ENCODE measurements at places on chromosomes 16 and 17.
A peak's percentile ranks its signal among the peaks of the same experiment; 100 is the strongest.

DNA sequence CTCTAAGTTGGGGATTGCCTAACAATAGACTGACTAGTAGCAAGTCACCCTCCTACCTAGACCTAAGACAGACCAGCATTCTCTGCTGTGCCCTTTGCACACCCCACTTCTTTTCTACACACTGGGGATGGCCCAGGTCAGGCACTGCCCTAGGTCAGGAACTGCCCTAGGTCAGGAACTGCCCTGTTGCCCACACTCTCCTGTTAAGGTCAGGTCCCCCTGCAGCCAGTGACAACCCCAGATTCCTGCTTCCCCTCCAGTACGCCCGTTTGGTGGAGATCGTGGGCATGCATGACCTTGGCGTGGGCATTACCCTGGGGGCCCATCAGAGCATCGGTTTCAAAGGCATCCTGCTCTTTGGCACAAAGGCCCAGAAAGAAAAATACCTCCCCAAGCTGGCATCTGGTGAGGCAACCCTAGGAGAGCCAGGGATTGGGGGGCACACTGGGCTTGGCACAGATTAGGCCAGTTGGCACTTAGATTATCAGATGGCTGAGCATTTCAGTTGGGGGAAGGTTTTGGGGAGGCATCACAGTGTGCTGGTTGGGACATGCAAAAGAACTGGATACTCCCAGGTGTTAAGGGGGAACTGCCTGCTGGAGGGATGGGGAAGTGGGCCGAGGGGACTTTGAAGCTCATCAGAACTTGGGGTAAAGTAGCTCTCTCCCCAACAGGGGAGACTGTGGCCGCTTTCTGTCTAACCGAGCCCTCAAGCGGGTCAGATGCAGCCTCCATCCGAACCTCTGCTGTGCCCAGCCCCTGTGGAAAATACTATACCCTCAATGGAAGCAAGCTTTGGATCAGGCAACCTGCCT, 1.7 kb downstream of the ACADVL start:
- peaks cover 33% of the 10 kb centered on the region for H3K36me3 ChIP-seq
- no peak for DNase-seq
- H3K27me3 ChIP-seq = peaks cover 8% of the 10 kb centered on the region
- H3K4me3 ChIP-seq = peak overlapping the region; percentile 94
- H3K4me1 ChIP-seq = peaks cover 47% of the 10 kb centered on the region
- H3K27ac ChIP-seq = peak overlapping the region; percentile 73

DNA sequence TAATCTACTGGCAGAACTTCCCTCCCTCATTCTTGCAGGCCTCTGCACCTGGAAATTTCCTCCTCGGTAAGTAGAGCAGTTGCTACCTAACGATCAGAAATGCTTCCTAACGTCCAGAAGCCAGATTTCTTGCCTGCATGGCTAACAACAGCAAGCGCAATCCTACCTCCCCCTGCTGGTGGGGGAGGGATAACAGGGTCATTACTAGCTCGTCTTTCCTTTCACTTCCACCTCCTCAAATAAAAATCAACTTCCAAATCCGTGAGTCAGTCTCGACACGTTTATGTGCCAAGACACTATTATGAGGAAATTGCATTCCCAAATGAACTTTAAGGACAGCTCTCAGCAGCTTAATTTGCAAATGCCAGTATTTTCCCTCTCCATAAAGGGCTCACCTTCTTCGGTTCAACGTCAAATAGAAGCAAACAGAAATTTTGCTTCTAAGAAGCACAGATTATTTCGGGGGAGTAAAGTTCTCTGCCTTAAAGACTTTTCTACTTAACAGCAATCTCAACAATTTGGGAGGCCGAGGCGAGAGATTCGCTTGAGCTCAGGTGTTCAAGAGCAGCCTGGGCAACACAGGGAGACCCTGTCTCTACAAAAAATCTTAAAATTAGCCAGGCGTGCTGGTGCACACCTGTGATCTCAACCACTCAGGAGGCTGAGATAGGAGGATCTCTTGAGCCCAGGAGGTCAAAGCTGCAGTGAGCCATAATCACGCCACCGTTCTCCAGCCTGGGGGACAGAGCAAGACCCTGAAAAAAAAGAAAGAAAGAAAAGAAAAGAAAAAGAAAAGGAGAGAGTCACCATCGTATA, 188.6 kb upstream of the PSMD7 start:
- H3K27ac ChIP-seq = no peak overlapping the region
- no peaks in the 10 kb centered on the region for H3K36me3 ChIP-seq
- no peaks in the 10 kb centered on the region for H3K4me1 ChIP-seq

GRCh38 chr17:4195306-4195705, 52.3 kb downstream of the CYB5D2 start:
- H3K4me3 ChIP-seq = no peak overlapping the region
- no peaks in the 10 kb centered on the region for H3K27me3 ChIP-seq
- H3K27ac ChIP-seq = no peak overlapping the region
- DNase-seq = no peak
- peaks cover 42% of the 10 kb centered on the region for H3K36me3 ChIP-seq
- no peaks in the 10 kb centered on the region for H3K4me1 ChIP-seq

GRCh38 chr17:67534941-67535340, 157.9 kb downstream of the PITPNC1 start:
- H3K27me3 ChIP-seq = no peaks in the 10 kb centered on the region
- no peak overlapping the region for H3K27ac ChIP-seq
- H3K4me3 ChIP-seq = no peak overlapping the region
- H3K4me1 ChIP-seq = peaks cover 4% of the 10 kb centered on the region
- no peak for DNase-seq

GRCh38 chr16:88067530-88068411, 116.5 kb downstream of the BANP start:
- no peak overlapping the region for H3K27ac ChIP-seq
- H3K36me3 ChIP-seq = peaks cover 7% of the 10 kb centered on the region
- H3K27me3 ChIP-seq = no peaks in the 10 kb centered on the region
- no peaks in the 10 kb centered on the region for H3K4me1 ChIP-seq
- H3K4me3 ChIP-seq = no peak overlapping the region

DNA sequence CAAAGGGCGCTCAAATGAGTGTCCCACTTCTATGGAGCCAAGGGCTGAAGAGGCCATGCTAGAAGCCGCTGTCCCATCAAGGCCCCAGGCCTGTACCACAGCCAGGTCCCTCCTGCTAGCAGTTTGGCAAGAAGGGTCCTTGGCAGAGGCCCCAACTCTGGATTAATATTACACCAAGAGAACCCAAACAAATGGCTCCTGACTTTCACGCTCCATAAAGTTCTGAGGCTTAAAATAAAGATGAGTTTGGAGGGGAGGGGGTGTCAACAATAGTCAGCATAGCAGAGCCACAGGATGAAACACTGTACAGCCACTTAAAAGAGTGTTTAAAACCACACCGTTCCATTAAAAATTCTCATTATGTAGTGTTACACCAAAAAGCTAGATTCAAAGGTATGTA, 30.5 kb downstream of the CUEDC1 start:
- H3K27me3 ChIP-seq = peaks cover 49% of the 10 kb centered on the region
- H3K27ac ChIP-seq = no peak overlapping the region
- no peak for DNase-seq
- no peaks in the 10 kb centered on the region for H3K36me3 ChIP-seq
- H3K4me3 ChIP-seq = no peak overlapping the region

DNA sequence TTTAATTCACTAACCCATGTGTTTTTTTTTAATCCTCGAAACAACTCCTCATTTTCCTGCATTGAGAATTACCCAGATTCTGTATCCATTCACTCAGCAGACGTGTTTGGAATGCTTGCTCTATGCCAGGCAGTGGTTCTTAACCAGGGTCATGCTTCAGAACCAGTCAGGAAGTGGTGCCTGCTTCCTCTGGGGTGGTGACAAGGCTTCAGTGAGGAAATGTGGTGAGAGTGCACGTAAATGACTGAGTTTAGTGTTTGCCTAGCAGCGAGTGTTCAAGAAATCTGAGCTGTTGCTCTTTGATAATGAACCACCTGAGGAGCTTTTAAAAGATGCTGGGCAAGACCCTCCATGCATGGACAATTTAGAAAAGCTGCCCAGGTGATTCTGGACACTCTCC, 9.9 kb downstream of the ZFP90 start:
- no peak overlapping the region for H3K4me3 ChIP-seq
- H3K27me3 ChIP-seq = no peaks in the 10 kb centered on the region
- peak; percentile 59 for DNase-seq

GRCh38 chr16:66850115-66850815, 6.1 kb downstream of the CA7 start:
- H3K36me3 ChIP-seq = no peaks in the 10 kb centered on the region
- peaks cover 16% of the 10 kb centered on the region for H3K4me1 ChIP-seq
- H3K27ac ChIP-seq = no peak overlapping the region
- DNase-seq = peak; percentile 11
- peaks cover 49% of the 10 kb centered on the region for H3K27me3 ChIP-seq

GRCh38 chr17:8618825-8619224, 11.7 kb downstream of the MYH10 start:
- H3K4me3 ChIP-seq = no peak overlapping the region
- H3K4me1 ChIP-seq = no peaks in the 10 kb centered on the region
- no peak for DNase-seq
- peaks cover 18% of the 10 kb centered on the region for H3K27me3 ChIP-seq
- H3K36me3 ChIP-seq = peaks cover 4% of the 10 kb centered on the region

GRCh38 chr17:65660947-65661346, 99.5 kb upstream of the AXIN2 start:
- peaks cover 5% of the 10 kb centered on the region for H3K27me3 ChIP-seq
- no peak for DNase-seq
- no peak overlapping the region for H3K27ac ChIP-seq
- H3K4me1 ChIP-seq = peaks cover 2% of the 10 kb centered on the region

GRCh38 chr17:14940108-14940937, 324.8 kb downstream of the PMP22 start:
- no peaks in the 10 kb centered on the region for H3K4me1 ChIP-seq
- H3K27ac ChIP-seq = no peak overlapping the region
- no peak overlapping the region for H3K4me3 ChIP-seq
- DNase-seq = no peak
- H3K36me3 ChIP-seq = no peaks in the 10 kb centered on the region

DNA sequence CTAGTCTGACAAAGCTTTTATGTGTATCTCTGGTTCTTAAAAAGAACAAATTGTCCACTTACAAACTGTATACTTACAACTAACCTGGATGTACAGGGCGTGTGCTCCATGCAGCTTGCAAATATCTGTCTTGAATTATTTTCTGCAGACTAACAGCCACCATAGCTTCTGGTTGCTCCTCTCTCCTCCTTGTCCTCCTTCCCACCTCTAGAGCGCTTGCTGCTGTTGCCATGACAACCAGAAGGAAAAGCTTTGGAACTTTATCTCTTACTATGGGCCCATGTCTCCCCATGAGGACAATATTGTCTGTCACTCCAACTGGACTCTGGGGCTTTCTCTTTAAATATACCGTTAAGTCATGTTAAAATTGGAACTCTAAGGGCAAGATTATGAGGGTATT, 71.5 kb upstream of the DHX40 start:
- H3K4me3 ChIP-seq = no peak overlapping the region
- no peak for DNase-seq
- H3K36me3 ChIP-seq = no peaks in the 10 kb centered on the region
- H3K27me3 ChIP-seq = peaks cover 24% of the 10 kb centered on the region

GRCh38 chr16:86978445-86979030, 338.7 kb downstream of the C16orf95 start:
- H3K4me3 ChIP-seq = no peak overlapping the region
- no peak for DNase-seq
- H3K27me3 ChIP-seq = no peaks in the 10 kb centered on the region

GRCh38 chr17:34242587-34243363, 12.3 kb upstream of the CCL2 start:
- no peak overlapping the region for H3K4me3 ChIP-seq
- DNase-seq = no peak
- no peak overlapping the region for H3K27ac ChIP-seq
- H3K27me3 ChIP-seq = peaks cover 13% of the 10 kb centered on the region
- no peaks in the 10 kb centered on the region for H3K4me1 ChIP-seq

DNA sequence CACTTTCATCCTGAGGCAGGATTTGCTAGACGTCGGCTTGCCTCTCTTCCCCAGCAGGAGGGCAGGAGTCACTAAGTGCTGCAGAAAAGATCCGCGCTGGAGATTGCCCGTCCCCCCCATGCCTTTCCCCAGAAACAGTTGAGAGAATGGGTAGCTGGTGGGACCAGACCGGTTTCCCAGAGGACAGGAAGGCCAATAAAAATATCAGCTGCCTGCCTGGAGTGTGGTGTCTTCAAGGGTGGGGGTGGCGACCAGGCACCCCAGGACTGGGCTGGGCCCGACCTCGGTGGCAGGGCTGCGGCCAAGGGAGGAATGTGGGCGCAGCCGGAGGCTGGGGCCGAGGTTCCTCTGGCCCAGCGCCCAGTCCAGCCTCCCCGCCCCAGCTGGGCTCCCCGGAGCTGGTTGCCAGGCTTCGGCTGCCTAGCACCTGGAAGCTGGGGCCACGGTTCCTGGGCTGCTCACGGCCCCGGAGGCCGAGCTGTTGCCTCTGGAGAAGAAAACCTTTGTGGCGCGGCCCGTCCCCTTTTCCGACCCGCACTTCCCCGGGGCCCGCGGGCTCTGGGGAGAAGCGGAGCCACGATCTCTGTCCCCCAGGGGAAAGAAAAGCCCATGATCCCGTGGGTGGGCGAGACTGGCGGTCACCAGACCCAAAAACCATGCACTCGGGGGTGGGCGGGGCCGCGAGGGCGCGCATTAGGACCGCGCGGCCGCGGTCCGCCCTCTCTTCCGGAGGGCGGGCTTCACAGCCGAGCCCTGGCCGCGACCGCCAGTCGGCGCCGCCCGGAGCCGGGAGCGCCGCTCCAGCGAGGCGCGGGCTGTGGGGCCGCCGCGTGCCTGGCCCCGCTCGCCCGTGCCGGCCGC, at the start of gene TRAF4:
Gene TRAF4 (plus strand): TSS at position 769 of the 861 bp plus-strand sequence. CDS start 102 bp downstream, outside the sequence.
- H3K4me1 ChIP-seq = peaks cover 42% of the 10 kb centered on the region
- H3K27me3 ChIP-seq = no peaks in the 10 kb centered on the region
- H3K36me3 ChIP-seq = peaks cover 12% of the 10 kb centered on the region
- peak within 1 kb of the TSS; percentile 89 for H3K4me3 ChIP-seq
- H3K27ac ChIP-seq = peak within 1 kb of the TSS; percentile 94

DNA sequence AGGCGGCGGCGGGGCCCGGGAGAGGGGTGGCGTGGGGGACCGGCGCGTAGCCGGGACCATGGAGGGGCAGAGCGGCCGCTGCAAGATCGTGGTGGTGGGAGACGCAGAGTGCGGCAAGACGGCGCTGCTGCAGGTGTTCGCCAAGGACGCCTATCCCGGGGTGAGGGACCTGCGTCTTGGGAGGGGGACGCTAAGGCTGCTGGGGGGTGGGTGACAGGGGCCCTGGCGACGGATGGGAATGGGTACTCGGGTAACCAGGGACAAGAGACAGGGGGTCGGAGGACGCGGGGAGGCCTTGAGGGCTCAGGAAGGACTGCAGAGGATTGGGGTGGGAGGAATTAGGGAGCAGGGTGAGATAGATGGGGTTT, 243 bp downstream of the RND2 start:
- H3K27me3 ChIP-seq = peaks cover 70% of the 10 kb centered on the region
- peak overlapping the region; percentile 61 for H3K4me3 ChIP-seq
- peaks cover 2% of the 10 kb centered on the region for H3K36me3 ChIP-seq
- H3K27ac ChIP-seq = no peak overlapping the region
- peaks cover 26% of the 10 kb centered on the region for H3K4me1 ChIP-seq
- DNase-seq = no peak
